ENCODE measurements at places on chromosomes 12 and 14.

DNA sequence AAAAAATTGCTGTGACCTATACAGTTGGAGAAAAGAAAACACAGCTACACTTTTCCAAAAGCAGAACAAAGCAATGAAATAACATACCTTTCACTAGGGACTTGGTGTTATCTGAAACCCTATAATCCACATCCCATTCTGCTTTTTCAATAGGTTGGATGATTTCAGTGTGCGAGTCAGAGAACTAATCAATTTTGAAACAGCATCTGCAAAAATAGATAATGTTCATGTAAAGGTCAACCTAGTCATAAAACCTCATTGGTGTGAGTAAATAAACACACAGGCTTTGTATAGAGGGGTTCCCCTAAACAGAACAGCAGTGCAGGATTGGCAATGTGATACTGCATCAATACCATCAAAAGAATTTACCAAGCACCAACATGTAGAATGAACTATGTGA lies 173.0 kb upstream of the G2E3 start:
- no peak for DNase-seq

DNA sequence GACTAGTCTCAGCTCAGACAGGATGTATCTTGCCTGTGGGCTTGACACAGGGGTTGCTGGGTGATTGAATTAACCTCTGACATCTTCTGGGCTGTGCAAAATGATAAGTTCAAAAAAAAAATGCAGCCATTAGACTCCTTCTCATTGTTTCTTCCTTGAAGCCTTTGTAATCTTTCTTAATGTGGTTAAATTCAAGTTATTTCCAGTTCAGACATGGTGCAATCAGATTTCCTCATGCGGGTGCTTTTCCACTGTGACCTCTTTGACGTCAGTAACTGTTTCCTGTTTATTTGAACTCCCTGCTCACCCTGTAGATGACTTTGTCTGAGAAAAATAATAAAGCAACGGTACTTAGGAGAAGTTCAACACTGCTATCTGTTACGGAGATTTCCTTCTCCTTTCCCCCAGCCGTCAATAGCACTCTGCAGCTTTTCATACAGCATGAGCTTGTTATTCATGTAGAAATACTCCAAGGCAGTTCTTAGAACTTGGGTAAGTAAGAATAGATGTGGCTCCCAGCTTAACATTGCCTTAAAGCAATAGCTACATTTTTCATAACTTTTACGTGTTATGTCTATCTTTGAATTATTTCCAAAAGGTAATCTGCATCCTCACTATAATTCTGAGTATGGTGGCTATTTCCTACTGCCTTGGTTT lies 155.5 kb downstream of the PRKCH start:
- DNase-seq, result peak; percentile 87

DNA sequence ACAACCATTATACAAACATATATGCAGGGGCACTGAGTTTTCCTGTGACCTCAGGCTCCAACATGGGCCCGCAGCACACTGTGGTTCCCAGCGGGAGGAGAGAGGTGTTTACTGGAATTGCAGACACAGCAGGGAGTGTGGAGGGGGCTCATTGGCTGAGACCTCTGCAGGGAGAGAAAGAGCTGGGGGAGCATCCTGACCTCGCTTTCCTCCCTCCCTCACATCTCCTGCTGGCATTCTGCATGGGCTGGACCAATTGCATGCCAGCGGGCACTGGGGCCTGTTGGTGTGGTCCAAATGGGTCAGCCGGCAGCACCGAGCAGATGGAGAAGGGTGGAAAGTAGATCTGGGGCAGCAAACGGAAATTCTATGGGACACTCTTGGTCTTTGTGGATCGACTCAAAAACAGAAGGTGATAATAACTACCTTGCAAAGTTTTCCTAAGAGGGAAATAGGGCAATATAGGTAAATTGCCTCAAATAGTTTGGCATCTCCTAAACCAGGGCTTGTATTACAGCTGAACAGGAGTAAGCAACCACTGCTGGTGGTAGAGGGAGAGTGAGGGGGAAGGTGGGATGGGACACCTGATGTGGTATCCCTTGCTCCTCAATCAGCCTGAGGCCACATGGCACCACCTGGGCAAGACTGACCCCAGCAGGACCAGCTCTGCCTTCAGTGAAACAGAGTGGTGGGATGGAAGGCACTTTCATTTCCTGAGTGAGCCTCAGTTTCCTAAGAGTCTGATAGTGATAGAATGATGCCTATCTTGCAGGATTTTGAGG lies 86.9 kb downstream of the NTF3 start:
- no peak for DNase-seq

GRCh38 chr12:53785161-53785560 lies 33.4 kb upstream of the CISTR start:
- DNase-seq, result no peak

Data from KG1 (cell line).